ENCODE measurements at places on chromosomes 7 and 10.

- DNase-seq, result no peak
Observed at GRCh38 chr7:22671177-22671879, 55.7 kb upstream of the IL6 start.

- DNase-seq, result no peak
Observed at GRCh38 chr7:105198223-105198622, 184.2 kb downstream of the KMT2E start.

DNA sequence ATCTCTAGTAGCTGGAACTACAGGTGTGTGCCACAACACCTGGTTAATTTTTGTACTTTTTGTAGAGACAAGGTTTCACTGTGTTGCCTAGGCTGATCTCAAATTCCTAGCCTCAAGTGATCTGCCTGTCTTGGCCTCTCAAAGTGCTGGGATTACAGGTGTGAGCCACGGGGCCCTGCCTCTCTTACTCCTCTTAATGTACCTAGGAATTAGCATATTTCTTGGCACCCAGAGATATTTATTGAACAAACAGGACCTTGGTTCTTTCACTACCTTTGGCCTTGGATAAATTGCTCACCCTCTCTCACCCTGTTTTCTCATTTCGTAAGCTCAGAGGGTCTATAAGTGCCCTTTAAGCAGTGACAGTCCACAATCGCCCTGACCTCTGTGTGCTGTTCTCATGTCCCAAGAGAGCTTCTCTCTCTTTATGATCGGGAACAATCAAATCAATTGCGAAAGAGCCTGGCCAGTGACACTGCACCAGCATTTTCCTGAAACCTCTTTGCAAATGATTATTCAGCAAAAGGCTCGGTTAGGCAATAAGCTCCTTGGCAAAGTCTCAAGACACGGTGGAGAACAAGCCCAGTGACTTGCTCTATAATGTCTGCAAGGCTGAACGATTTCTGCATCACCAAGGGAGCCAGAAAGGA lies 117.7 kb downstream of the APBB1IP start:
- no peak for DNase-seq

GRCh38 chr7:98669329-98670000 lies 52.4 kb downstream of the NPTX2 start:
- peak; percentile 70 for DNase-seq

DNA sequence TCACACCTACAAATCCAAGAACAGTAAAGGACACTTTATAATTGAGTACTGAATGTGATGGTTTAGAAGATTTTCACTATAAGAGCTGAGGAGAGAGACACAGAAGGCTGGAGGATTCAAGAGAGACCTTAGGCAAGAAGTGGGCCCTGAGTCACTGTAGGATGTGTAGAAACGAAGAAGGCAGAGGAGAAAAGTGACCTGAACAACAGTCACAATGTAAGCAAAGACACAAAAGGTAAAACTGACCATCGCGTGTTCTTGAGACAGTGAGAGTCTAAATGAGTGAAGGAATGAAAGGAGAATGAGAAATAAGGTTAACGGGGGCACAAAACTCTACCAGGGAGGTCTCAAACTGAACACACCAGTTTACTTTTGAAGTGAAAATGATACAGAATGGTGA lies 298.2 kb upstream of the LRGUK start:
- no peak for DNase-seq

- no peak for DNase-seq
Observed at GRCh38 chr10:84424731-84425167, 96.4 kb downstream of the CCSER2 start.

DNA sequence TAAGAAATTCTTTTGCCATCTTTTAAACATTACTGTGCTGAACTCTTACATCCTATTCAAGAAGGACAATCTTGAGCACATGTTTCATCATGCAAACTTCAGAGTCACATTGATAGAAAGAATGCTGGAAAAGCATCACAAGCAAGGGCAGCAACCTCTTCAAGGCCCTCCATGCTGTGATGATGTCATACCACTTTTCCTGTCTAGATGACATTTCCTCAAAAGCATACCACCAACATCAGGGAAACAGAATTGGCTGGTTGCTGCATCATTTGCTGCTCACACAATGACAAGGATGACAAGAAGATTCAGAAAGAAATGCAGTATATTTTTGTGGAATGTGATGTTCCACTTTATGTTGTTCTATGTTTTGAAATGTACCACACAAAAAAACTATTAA lies 37.6 kb downstream of the CYP2C8 start:
- no peak for DNase-seq

- DNase-seq, result no peak
Observed at GRCh38 chr7:16921644-16922257, 40.0 kb upstream of the AGR3 start.

DNA sequence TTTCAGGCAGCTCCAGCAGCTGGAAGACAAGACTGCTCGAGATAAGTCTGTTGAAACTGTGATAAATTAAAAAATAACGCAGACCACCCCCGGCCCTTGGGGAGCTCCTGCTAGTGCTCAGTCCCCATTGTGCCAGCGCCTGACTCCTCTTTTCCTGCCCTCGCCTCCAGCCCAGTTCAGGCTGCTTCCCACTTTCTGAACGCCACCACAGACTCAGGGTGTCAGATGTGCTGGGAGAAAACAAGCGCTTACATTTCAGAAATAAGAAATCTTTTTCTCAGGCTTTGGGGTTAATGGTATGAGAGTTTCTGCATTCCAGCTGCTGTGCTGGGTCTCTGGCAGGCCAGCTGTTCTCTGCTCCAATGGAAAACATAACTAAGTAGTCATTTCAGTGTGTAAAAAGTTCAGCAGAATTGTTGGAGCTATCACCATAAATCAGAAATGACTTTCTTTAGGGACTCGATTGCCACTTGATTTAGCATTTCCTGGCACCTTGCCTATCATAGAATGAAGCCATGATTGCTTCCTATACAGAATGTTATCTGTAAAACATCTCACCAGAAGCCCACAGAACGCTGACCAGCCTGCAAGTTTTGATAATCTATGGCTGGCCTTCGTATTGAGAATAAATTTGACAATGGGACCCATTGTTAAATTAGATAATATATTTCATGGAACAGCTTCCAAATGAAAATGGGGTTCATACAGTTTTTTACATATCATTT lies 257.0 kb upstream of the ZNF32 start:
- no peak for DNase-seq

DNA sequence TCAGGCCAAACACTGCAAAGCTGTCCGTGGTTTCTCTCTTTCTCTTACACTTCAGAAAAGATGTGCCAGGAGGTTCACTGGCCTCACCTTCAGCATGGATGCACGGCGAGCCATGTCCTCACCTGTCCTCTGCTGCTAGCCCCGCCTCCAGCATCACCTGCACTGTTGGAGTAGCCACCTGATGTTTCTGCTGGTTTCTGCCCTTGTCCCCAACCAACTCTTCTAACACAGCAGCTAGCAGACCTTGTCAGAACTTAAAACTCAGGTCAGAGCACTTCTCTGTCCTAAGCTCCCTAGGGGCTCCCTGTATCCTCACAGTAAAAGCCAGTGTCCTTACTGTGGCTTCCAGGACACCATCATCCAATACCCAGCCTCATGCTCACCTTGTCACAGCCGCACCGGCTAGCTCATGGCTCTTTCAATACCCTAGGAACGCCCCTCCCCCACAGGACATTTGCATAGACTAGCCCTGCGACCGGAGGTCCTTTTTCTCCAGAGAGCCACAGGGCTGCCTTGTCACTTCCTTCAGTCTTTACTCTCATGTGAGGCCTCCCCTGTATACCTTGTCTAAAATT lies 15.2 kb downstream of the PALD1 start:
- DNase-seq, result no peak

- DNase-seq, result no peak
Observed at GRCh38 chr10:49632406-49633317, 18.8 kb downstream of the CHAT start.

DNA sequence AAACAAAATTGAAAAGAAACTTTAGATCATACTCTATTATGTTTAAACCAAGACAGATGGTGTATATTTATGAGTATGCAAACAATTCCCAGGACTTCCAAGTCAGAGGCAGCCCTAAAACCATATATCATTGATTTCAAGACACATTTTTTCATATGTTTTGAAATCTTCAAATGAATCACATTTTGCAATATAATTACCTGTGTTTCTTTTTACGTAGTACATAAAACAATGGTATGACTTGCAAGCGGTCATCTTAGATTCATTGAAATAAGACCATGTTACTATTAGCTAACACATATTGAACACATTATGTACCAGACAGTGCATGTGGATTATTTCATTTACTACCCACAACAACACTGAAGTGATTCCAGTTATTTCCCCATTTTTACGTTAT lies 14.9 kb downstream of the SMURF1 start:
- no peak for DNase-seq

DNA sequence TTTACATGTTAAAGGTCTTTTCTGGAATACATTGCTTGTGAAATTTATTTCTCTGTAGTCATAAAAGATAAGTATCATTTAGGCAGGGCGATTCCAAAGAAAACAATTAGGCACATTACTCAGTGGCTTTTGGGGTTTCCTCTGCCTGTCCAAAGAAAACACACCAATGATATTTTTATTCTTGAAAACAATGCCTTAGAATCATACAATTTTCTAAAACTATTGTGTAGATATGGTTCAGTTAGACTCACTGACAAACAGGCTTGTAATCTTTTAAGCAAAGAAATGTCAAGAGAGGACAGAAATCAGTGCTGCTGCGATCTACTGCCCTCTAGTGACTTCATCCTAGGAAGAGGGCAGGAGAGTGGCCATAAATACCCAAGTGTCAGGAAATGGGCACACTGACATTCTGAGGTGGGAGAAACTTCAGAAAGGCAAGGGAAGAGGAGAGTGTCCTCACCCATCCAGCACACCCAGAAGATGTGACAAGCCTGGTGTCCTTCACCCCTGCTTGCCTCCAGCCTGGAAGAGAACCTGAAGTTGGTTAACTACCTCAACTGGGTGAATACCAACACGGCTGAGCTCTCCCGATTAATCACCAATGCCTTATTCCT lies 120.5 kb downstream of the GALNT11 start:
- peak; percentile 8 for DNase-seq

- DNase-seq, result no peak
Observed at GRCh38 chr10:60992636-60993035, 48.7 kb upstream of the RHOBTB1 start.

- DNase-seq, result peak; percentile 30
Observed at GRCh38 chr7:29228289-29229011, 33.9 kb downstream of the CHN2 start.

- no peak for DNase-seq
Observed at GRCh38 chr10:78997635-78998618, 70.8 kb upstream of the ZMIZ1 start.

DNA sequence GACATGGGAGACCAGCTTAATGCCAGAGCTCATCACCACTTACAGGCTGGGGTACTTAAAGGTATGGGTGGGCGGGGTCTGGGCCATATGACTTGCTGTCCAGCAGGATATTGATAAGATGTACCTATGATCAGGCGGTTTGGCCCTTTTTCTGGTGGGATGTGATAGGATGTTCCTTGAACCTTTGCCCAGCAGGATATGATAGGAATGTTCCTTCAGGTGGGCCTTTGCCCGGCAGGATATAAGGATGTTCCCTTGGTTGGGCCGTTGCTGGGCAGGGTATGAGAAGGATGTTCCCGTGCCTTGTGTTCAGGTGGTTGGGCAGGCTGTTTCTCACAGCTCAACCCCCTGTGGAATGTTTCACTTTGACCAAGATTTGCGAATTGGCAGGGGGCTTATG lies 187.2 kb upstream of the CXCL12 start:
- no peak for DNase-seq

- peak; percentile 3 for DNase-seq
Observed at GRCh38 chr7:53541475-53541874, 506.0 kb downstream of the POM121L12 start.

Measured in NCI-H2171 (cell line).